ENCODE measurements at places on chromosomes 13 and 19.

- DNase-seq: no peak
Measured at GRCh38 chr19:55400281-55401087, 7.1 kb downstream of the UBE2S start.

GRCh38 chr19:41974652-41975051 is 15.5 kb upstream of the RABAC1 start:
- DNase-seq: no peak

- DNase-seq: no peak
Measured at GRCh38 chr13:109977212-109977968, 191.0 kb upstream of the IRS2 start.

GRCh38 chr13:50708461-50708860 is 135.0 kb downstream of the DLEU7 start:
- no peak for DNase-seq
